Mesothelial cell of epicardium (in vitro differentiated cells): ENCODE measurements at places on chromosomes 16 and 17. TPM values are rescaled to one million over a fixed set of nuclear protein-coding genes. Genes with fewer than 3 reads are reported as not detected.

The MRM1 gene
- total RNA-seq: 5.1 to 5.6 TPM (median 5.4 TPM) in 3 replicates

The NDRG4 gene
- total RNA-seq: 17.3 to 18.6 TPM (median 17.4 TPM) in 3 replicates

The USB1 gene
- total RNA-seq: 34.5 to 38.3 TPM (median 36.3 TPM) in 3 replicates

The TBC1D3I gene
- total RNA-seq: 0.60 to 1.3 TPM (median 0.80 TPM) in 3 replicates

The SMARCE1 gene
- 162 to 163 TPM (median 162 TPM) in 3 replicates for total RNA-seq

The APOBR gene
- 0.09 to 0.14 TPM in 2 of 3 replicates, not detected in the other for total RNA-seq

The ZNF771 gene
- 10.7 to 12.6 TPM (median 11.8 TPM) in 3 replicates for total RNA-seq

The CLEC10A gene
- not detected in 3 replicates for total RNA-seq

The PSMC5 gene
- total RNA-seq: 76.5 to 82.4 TPM (median 82.0 TPM) in 3 replicates

The PRSS33 gene
- total RNA-seq: not detected in 3 replicates

GRCh38 chr17:77203436-77203835 is 62.7 kb downstream of the SEC14L1 start:
- no peak for DNase-seq

- DNase-seq: no peak
Observed at GRCh38 chr17:30340801-30341356, 7.0 kb upstream of the TMIGD1 start.

DNA sequence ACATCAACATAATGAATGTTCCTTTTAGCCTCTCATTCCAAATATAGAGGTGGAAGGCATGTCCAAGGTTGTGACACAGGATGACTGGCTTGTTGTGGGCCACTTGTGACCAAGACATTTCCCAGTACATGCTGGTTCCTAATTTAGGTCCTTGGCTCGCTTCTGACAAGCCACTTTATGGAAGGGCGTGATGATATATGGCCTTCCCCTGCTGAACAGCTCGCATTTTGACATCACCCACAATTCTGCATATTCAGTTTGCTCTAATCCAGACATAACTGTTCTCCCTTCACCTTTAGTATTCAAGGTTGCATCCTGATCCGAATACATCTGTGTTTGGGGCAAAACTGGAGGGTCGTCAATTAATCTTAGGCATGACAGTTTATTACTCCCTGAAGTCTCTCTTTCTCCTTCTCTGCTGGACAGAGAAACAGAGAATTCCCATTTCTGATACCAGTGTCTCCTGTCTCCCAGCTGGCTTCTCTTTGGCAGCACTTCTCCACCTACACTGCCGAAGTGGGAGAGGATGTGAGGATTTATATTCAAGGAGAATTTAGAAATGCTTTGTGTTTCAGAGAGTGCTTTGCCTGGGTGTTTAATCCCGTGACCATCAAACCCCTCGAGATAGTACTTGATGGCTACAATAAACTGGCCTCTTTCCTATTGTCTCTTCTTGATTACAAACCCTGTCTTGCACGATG is 815.5 kb upstream of the RBFOX1 start:
- DNase-seq: no peak

- no peak for DNase-seq
Observed at GRCh38 chr16:50267651-50268050, 1.3 kb downstream of the ADCY7 start.

DNA sequence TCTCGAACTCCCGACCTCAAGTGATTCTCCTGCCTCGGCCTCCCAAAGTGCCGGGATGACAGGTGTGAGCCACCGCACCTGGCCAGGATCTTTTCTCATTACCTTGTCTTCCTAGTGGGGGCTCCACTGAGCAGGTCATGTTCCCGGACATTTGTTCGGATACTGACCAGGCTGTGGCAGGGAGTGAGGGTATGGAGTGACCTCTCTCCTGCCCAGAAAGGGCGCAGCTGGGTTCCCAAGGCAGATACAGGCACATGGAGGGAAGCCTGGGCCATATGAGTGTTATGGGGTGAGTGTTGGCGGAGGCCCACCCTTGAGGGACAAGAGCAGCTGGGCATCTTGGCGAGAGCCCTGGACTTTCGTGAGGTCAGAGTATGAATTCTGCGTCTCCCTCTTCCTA is 5.5 kb downstream of the SERPINF1 start:
- no peak for DNase-seq

GRCh38 chr17:17765359-17766076 is 71.3 kb downstream of the SREBF1 start:
- DNase-seq: no peak

DNA sequence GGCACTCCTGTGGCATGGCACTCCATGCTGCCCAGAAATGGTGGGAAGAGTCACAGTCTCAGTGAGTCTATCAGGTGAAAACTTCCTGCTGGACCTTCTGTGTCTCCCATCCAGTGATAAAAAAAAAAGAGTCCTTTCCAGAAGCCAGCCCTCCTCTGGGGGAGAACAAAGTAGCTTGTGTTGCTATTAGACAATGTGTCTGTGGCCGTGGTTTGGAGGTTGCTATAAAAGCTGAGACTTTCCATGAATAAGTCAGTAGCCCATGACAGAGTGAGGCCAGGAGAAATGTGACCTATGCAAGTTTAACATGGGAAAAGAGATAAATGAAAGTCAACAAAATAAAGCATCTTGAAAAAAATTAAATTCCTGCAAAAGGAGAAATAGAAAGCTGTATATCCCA is 250.7 kb upstream of the MON1B start:
- DNase-seq: no peak

GRCh38 chr17:35053204-35053603 is 10.3 kb downstream of the RFFL start:
- no peak for DNase-seq

DNA sequence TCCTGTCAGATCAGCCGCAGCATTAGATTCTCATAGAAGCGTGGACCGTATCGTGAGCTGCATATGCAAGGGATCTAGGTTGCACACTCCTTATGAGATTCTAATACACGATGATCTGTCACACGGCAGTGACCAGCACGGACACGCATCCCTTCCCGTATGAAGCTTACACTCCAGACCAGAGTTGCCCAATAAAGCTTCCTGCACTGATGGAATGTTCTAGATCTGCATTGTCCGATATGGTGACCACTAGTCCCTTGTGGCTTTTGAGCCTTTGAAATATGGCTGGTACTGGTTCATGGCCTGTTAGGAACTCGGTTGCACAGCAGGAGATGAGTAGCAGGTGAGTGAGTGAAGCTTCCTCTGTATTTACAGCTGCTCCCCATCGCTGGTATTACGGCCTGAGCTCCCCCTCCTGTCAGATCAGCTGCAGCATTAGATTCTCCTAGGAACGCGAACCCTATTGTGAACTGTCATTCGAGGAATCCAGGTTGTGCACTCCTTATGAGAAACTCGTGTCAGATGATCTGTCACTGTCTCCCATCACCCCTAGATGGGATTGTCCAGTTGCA is 49.8 kb upstream of the ZCCHC14 start:
- DNase-seq: no peak

DNA sequence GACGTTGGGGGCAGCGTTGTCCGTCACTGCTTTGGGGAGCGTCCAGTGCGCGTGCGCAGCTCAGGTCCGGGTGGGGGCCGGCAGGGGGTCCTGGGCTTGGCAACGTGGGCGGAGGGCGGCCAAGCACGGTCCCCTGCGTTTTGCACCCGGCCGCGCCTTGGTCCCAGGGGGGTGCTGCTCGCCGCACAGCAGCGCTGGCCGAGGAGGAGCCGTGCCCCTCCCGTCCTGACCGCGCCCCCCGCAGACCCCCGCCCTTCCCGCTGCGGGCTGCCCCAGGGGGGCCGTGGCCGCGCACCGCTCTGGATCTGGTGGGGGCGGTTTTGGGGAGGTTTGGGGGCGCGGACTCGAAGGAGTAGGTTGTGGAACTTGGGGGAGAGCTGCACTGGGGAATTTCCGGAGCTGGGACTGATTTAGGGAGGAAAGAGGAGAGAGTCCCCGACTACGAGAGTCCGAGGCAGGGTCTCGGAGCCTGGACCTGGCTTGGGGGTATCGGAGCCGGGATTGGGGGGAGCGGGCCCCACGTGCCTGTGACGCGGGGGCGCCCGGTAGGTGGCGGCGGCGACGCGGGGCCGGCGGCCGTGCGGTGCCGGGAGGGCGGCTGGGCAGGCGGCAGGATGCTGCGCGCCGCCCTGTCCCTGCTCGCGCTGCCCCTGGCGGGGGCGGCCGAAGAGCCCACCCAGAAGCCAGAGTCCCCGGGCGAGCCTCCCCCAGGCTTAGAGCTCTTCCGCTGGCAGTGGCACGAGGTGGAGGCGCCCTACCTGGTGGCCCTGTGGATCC is at the start of gene SLC9A5:
SLC9A5 (plus strand) TSS at position 579 of the 777 bp plus-strand sequence; CDS start at position 615, 36 bp downstream.
- DNase-seq: no peak

GRCh38 chr16:53147500-53148065 is 92.8 kb downstream of the CHD9 start:
- DNase-seq: no peak

DNA sequence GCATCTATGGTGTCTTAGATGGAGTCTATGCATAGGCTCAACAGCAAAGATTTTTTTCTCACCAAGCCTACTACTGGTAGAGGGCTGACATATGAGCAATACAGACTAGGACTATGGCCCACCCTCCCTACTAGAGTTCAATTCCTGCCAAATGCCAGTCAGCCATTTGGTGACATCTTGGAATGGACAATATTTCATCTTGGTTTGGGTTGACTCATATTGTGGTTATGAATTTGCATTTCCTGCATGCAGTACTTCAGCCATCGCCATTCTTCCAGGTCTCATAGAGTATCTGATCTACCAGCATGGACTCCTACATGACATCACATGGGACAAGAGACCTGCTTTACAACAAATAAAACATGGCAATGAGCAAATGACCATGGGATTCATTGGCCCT is 778.1 kb upstream of the SOX9 start:
- DNase-seq: no peak

DNA sequence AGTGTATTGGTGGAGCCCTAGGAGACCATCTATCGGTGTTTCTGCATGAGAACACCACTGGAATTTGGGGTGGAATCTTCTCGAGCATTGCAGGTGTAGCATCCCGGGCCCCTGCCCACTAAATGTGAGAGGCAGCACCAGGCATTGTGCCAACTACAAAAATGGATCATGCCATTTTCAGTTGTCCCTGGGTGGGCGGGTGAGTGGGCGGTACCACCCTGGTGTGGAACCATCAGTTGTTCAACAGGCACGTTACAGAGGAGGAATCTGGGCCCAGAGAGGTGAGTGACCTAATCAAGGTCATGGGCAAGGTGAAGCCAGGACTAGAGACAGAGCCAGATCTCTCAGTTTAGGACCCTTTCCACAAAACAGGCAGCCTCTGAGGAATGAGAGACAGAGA is 8.8 kb downstream of the PIPOX start:
- DNase-seq: no peak

DNA sequence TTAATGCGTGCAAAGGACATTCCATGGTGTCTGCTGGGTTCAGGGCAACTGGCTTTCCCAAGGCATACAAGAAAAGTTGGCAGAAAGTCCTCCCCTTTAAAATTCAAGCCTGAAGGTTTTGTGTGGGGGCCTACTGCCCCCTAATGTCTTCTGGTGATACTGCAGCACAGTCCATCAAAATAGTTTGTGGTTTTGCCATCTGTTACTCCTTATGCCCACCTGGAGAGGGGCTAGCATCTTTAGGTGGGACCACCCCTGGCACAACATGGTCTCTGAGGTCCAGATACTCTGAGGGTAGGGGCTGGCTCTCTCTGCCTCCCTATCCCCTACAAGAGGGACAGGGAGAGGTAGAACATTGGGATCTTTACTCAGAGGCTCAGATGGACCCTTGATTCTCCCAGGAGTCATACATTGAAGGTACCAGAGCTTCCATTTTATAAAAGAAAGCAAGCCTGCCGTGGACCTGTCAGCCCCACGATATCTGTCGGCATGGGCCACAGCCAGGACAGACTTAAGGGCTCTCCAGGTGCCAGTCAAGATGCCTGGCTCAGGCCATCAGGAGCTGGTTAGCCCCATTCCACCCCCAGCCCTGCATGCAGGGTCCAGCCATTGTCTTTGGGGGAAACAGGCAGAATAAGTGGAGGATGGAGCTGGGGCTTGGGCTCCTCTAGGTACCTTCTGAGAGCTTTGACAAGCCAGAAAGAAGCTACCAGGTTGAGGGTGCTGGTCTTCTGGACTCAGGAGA is 6.3 kb downstream of the ESRP2 start:
- DNase-seq: no peak

GRCh38 chr17:3965118-3965800 is 1.0 kb upstream of the ATP2A3 start:
- no peak for DNase-seq

DNA sequence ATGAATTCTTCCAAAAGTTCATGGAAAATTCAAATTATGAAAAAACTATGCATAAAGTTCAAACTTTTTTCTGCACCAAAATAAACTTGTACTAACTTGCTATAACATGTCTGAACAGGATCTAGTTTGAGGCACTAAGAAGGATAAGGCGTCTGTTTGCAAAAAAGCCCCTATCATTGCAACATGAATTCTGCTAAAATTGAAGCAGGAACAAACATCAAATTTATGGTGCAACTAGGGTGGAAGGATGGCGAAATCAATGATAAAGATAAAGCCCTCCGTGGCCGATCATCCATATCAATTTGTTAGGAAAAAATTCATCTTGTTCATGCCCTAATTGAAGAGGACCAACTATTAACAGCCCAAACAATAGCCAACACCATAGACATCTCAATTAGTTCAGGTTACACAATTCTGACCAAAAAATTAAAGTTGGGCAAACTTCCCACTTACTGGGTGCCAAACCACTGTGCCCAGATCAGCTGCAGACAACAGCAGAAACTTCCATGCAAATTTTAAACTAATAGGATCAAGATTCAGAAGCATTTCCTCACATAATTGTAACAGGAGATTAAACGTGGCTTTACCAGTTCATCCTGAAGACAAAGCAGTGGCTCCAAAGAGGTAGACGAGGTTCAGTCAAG is 12.9 kb downstream of the IL21R start:
- no peak for DNase-seq
